ENCODE measurements at places on chromosomes 12 and 14. TPM values are rescaled to one million over a fixed set of nuclear protein-coding genes. Genes with fewer than 3 reads are reported as not detected.

DDN gene
- total RNA-seq = 0.08 TPM

ADSS1 gene
- 3.7 TPM for total RNA-seq

KANSL2 gene
- total RNA-seq = 31.0 TPM

NXPH4 gene
- 62.6 TPM for total RNA-seq

STON2 gene
- not detected for total RNA-seq

CLEC4C gene
- total RNA-seq = not detected

SLCO1C1 gene
- 0.68 TPM for total RNA-seq

TAS2R31 gene
- 4.9 TPM for total RNA-seq

- no peak for DNase-seq
- H3K27me3 ChIP-seq = peaks cover 18% of the 10 kb centered on the region
- no peaks in the 10 kb centered on the region for H3K4me1 ChIP-seq
- H3K36me3 ChIP-seq = no peaks in the 10 kb centered on the region
These were observed 94.1 kb downstream of the PAX9 start for GRCh38 chr14:36755756-36756155.

DNA sequence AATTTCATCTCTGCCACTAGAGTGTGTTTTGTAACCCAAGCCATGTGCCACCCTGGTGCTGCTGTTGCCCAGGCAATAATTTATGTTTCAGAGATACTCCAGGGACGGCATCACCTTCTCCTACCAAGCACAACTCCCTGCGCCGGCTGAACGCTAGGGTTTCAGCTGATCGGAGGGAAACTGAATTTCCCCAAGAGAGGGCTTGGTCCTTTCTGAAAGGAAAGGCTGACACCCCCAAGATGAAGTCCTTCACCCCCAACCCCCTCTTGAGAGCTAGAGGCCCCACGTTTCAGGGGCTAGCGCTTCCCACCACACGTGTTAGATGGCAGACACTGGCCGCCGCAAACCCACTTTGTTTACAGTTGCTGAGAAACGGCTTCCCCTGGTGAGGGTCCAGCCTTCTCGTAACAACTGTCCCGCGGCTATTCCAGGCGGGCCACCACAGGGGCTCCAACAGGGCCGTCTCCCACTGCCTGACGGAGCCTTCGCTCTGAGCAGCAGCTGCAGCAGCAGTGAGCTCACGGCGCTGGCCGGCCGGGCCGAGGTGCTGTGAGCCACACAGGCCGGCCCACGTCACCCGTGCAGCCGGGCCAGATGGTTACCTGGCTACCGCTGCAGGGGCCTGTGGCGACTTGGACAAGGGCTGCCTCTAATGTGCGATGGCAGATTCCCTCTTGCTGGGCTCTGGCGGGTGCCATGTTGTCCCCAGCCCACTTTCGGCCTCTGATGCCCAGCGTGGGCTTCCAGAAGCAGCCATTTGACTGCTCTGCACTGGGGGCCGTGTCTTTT is 66.4 kb downstream of the TESC start:
- H3K27ac ChIP-seq = no peak overlapping the region
- H3K4me1 ChIP-seq = no peaks in the 10 kb centered on the region
- no peak for DNase-seq
- no peak overlapping the region for H3K4me3 ChIP-seq
- no peaks in the 10 kb centered on the region for H3K27me3 ChIP-seq

DNA sequence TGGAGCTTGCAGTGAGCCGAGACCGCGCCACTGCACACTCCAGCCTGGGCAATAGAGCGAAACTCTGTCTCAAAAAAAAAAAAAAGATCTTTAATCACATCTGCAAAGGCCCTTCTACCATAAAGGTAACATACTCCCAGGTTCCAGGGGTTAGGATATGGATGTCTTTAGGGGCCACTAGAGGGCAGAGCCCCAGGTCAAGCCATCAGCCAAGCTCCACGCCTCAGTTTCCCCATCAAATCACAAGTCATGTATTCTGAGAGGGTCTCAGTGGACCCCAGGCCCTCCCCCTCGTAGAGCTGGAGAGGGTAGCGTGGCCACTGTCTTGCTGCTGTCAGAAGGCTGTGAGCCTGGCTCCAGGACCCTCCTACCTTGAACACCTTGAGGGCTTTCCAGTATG is 18.8 kb downstream of the SLC8B1 start:
- H3K4me3 ChIP-seq = no peak overlapping the region
- no peak overlapping the region for H3K27ac ChIP-seq
- H3K4me1 ChIP-seq = peaks cover 2% of the 10 kb centered on the region
- H3K27me3 ChIP-seq = no peaks in the 10 kb centered on the region
- DNase-seq = no peak

- H3K36me3 ChIP-seq = no peaks in the 10 kb centered on the region
- H3K27ac ChIP-seq = no peak overlapping the region
- no peak for DNase-seq
These were observed 923.3 kb downstream of the AACS start for GRCh38 chr12:125988545-125988944.

- no peak overlapping the region for H3K4me3 ChIP-seq
- no peak for DNase-seq
- peaks cover 15% of the 10 kb centered on the region for H3K36me3 ChIP-seq
- H3K27me3 ChIP-seq = no peaks in the 10 kb centered on the region
These were observed 12.5 kb upstream of the TEX22 start for GRCh38 chr14:105385698-105386365.

DNA sequence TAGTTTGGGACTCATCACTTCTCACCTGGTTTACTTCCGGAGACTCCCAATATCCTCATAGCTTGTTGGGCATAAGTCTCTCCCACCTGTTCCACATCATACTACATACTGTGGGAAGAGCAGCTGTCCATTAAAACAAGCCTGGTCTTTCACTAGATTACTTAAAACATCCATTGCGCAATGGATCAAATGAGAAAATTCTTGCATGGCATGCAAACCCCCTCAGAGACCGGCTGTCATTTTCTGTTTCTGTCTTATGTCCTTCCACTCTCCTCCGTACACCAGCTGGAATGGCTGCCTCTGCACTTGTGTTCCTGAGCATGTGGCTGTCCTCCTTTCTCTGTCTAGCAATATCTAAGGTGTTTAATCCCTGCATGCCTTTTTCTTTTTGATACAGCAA is 265.6 kb downstream of the TMEM117 start:
- H3K27me3 ChIP-seq = no peaks in the 10 kb centered on the region
- no peak overlapping the region for H3K4me3 ChIP-seq
- no peaks in the 10 kb centered on the region for H3K36me3 ChIP-seq
- no peak overlapping the region for H3K27ac ChIP-seq
- DNase-seq = no peak

- no peak overlapping the region for H3K4me3 ChIP-seq
- H3K36me3 ChIP-seq = peaks cover 11% of the 10 kb centered on the region
- peaks cover 34% of the 10 kb centered on the region for H3K4me1 ChIP-seq
- H3K27me3 ChIP-seq = no peaks in the 10 kb centered on the region
- no peak for DNase-seq
- H3K27ac ChIP-seq = no peak overlapping the region
These were observed 8.4 kb downstream of the PAPLN start for GRCh38 chr14:73245480-73246325.

DNA sequence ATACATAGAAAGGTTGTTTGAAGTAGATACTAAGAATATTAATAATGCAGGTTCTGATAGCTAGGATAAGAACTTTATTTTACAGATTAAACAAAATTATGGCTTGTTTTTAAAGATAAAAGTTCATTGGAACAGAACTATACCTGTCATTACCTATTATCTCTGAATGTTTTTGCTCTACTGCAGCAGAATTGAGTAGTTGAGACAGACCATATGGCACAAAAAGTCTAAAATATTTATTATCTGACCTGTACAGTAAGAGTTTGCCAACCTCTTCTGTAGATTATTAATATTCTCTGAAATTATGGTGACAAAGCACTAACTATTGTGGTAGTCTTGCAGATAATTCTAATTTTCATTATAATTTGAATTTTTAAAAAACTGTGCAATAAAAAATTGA is 829.1 kb upstream of the MGAT4C start:
- H3K4me3 ChIP-seq = no peak overlapping the region
- no peak overlapping the region for H3K27ac ChIP-seq
- no peaks in the 10 kb centered on the region for H3K4me1 ChIP-seq
- H3K36me3 ChIP-seq = no peaks in the 10 kb centered on the region
- peaks cover 8% of the 10 kb centered on the region for H3K27me3 ChIP-seq
- DNase-seq = no peak

GRCh38 chr12:77387671-77388070 is 322.3 kb upstream of the E2F7 start:
- peaks cover 15% of the 10 kb centered on the region for H3K27me3 ChIP-seq
- H3K4me1 ChIP-seq = no peaks in the 10 kb centered on the region
- no peaks in the 10 kb centered on the region for H3K36me3 ChIP-seq
- DNase-seq = no peak
- H3K27ac ChIP-seq = no peak overlapping the region

DNA sequence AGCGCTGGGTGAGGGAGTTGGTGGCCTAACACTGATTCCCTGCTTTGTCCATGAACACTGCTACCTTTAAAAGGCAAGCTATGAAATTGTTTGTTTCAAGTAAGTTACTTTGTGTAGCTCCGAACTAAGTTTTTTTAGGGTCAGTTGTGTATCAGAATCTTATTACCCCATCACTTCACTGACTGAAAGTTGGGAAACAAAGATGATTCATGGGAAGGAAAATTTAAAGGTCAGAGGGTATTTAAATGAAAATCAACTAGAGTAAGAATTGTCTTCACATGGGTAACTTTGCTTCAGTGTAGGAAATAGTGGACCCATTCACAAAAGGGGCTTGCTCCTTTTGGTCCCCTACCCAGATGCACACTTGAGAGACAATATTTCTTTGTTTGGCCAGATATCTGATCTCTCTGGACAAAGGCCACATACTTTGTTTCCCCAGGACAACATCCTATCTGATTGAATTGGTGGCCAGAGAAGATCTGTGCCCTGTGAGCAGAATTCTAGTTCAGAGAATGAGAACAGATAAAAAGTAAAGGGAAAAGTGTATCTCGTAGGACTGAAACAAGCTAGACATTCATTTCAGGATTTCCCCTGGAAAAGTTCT is 53.5 kb downstream of the RAB35 start:
- H3K4me1 ChIP-seq = no peaks in the 10 kb centered on the region
- no peaks in the 10 kb centered on the region for H3K36me3 ChIP-seq
- DNase-seq = no peak
- no peak overlapping the region for H3K4me3 ChIP-seq
- H3K27me3 ChIP-seq = peaks cover 66% of the 10 kb centered on the region

DNA sequence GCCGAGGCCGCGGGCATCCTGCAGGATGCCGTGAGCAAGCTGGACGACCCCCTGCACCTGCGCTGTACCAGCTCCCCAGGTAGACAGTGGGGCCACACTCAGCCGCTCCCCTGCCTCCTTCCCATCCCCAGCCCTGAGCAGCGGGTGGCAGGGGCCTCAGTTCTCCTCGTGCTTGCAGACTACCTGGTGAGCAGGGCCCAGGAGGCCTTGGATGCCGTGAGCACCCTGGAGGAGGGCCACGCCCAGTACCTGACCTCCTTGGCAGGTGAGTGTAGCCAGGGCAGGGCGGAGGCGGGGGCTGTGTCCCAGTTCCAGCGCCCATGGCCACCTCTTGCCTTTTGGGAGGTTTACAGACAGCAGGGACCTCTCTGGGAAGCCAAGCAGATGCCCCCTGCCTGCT is 22.9 kb downstream of the HIP1R start:
- no peak overlapping the region for H3K27ac ChIP-seq
- DNase-seq = no peak
- peaks cover 2% of the 10 kb centered on the region for H3K36me3 ChIP-seq
- no peaks in the 10 kb centered on the region for H3K27me3 ChIP-seq

DNA sequence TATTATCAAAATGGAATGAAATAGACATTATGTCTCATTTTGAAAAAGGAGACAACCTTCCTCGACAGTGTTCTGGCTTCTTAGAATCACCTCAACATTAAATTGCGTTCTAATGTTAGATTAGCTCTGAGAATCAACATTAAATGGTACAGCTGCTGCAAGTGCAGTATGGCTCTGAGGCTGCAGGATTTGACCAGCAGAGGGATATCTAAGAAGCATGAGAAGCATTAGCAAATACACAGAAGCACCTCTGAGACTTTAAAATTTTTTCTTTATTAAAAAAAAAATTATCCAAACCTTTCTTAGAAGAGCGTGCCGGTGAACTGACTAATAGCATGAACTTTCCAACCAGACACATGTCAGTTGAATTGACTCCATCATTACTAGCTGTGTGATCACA is 253.4 kb upstream of the LRIG3 start:
- H3K36me3 ChIP-seq = peaks cover 2% of the 10 kb centered on the region
- no peak overlapping the region for H3K27ac ChIP-seq
- no peak for DNase-seq
- H3K4me1 ChIP-seq = peaks cover 8% of the 10 kb centered on the region
- H3K4me3 ChIP-seq = no peak overlapping the region
- H3K27me3 ChIP-seq = peaks cover 2% of the 10 kb centered on the region

DNA sequence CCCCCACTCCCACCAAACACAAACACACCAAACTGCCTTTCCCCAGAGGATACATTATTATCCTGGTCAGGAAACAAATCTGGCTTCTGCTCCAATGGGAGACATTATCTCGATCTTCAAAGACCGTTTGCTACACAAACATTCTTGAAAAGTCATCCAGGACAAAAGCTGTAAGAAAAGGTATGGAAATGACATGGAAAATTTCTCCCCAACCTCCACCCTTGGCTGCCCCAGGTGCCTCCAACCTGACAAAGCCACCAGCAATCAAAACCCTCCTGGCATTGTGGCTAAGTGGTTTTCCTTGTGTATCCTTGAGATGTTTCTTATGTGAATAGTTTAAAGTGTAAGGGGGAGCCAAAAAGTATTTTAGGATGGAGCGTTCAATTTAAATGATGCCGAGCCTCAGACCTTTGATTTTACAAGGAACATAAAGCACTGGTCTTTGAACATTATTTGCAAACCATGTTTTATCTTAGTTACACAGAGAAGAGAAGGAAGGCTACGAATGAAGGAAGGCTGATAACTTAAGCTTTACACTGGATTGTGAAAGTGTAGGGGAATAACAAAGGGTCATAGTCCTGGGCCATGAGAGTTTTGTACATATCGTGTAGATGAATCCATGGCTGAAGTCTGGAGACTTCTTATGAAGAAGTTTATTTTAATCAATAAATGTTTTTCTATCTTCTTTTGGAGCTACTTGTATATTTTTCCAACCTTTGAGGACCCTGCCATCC is 418.9 kb upstream of the TMTC1 start:
- no peak overlapping the region for H3K4me3 ChIP-seq
- H3K27me3 ChIP-seq = peaks cover 19% of the 10 kb centered on the region
- no peaks in the 10 kb centered on the region for H3K36me3 ChIP-seq
- no peak overlapping the region for H3K27ac ChIP-seq

- no peak overlapping the region for H3K4me3 ChIP-seq
- peaks cover 2% of the 10 kb centered on the region for H3K4me1 ChIP-seq
- H3K27ac ChIP-seq = no peak overlapping the region
- H3K27me3 ChIP-seq = peaks cover 33% of the 10 kb centered on the region
These were observed 190.1 kb downstream of the TTC8 start for GRCh38 chr14:89014569-89014850.

- H3K4me1 ChIP-seq = peaks cover 4% of the 10 kb centered on the region
- no peaks in the 10 kb centered on the region for H3K27me3 ChIP-seq
- H3K4me3 ChIP-seq = no peak overlapping the region
- H3K27ac ChIP-seq = no peak overlapping the region
- H3K36me3 ChIP-seq = no peaks in the 10 kb centered on the region
- DNase-seq = no peak
These were observed 18.1 kb downstream of the MORN3 start for GRCh38 chr12:121651320-121651719.

- no peak overlapping the region for H3K27ac ChIP-seq
- DNase-seq = no peak
- H3K36me3 ChIP-seq = peaks cover 3% of the 10 kb centered on the region
- H3K4me3 ChIP-seq = no peak overlapping the region
- H3K4me1 ChIP-seq = peaks cover 45% of the 10 kb centered on the region
- H3K27me3 ChIP-seq = no peaks in the 10 kb centered on the region
These were observed 46.1 kb downstream of the PITPNM2 start for GRCh38 chr12:123104809-123105208.

- no peak for DNase-seq
- peaks cover 56% of the 10 kb centered on the region for H3K36me3 ChIP-seq
- no peaks in the 10 kb centered on the region for H3K27me3 ChIP-seq
- H3K4me1 ChIP-seq = peaks cover 6% of the 10 kb centered on the region
- no peak overlapping the region for H3K4me3 ChIP-seq
- no peak overlapping the region for H3K27ac ChIP-seq
These were observed 26.1 kb upstream of the SLC6A13 start for GRCh38 chr12:288687-289086.

All from osteocyte (in vitro differentiated cells).